ENCODE measurements at places on chromosomes 12 and 14.

GRCh38 chr12:132190012-132190755, 45.9 kb downstream of the NOC4L start:
- DNase-seq, result no peak
- H3K36me3 ChIP-seq, result no peaks in the 10 kb centered on the region
- H3K27me3 ChIP-seq, result no peaks in the 10 kb centered on the region
- no peak overlapping the region for H3K27ac ChIP-seq

DNA sequence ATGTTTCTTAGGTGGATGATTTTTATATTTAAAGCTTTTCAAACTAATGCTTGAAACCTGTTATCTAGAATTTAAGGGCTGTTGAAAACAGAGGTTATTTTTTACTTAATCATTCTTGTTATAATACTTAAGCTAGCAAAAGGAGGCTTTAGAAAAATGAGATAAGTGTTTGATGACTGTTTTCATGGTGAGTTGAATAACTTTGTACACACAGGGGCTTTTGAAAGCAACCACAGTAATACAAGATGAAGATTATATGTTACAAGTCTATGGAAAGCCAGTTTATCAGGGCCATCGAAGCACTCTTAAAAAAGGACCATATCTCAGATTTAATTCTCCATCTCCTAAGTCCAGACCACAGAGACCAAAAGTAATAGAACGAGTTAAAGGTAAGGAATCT, 33.3 kb downstream of the KIAA0586 start:
- DNase-seq, result no peak
- no peak overlapping the region for H3K4me3 ChIP-seq
- peaks cover 5% of the 10 kb centered on the region for H3K36me3 ChIP-seq
- H3K27me3 ChIP-seq, result no peaks in the 10 kb centered on the region
- no peak overlapping the region for H3K27ac ChIP-seq
- H3K4me1 ChIP-seq, result no peaks in the 10 kb centered on the region

- H3K4me1 ChIP-seq, result no peaks in the 10 kb centered on the region
- H3K27ac ChIP-seq, result no peak overlapping the region
- no peaks in the 10 kb centered on the region for H3K36me3 ChIP-seq
Observed at GRCh38 chr14:90981636-90982035, 78.8 kb downstream of the RPS6KA5 start.

GRCh38 chr14:54221432-54221803, 175.4 kb upstream of the CDKN3 start:
- DNase-seq, result no peak
- H3K4me3 ChIP-seq, result no peak overlapping the region
- no peaks in the 10 kb centered on the region for H3K27me3 ChIP-seq
- no peaks in the 10 kb centered on the region for H3K36me3 ChIP-seq
- H3K4me1 ChIP-seq, result no peaks in the 10 kb centered on the region

DNA sequence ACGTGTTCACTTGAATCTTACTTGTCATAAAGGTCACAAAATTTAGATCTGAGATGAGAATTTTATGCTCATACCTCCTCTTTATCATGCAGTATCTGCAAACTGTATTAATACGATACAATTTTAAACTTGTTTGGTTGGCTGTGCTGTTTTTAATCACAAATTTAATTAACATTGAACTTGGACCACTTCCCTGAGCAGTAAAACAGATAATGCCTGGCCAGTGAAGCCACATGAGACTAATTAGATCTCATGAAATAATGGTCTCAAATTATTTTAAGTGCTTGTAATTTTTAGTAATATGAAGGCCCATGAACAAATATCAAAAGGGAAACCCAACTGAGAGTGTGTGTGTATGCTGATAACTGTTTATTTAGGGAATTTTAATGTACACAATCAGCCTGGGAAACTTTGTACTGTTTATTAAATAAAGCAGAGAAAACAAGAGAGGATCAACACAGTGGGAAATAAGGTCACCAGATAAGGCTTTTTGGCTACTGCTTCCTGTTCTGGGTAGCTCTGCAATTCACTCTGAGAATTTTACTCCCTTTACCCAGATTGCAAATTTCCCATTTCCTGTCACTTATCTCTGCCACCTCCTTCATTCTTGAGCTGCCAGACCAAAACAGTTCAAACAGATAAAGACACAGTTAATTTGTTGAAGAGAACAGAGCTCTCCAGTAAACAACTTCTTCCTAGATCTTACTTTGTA, 61.6 kb upstream of the GNPNAT1 start:
- peaks cover 2% of the 10 kb centered on the region for H3K4me1 ChIP-seq
- peaks cover 2% of the 10 kb centered on the region for H3K36me3 ChIP-seq
- H3K27ac ChIP-seq, result no peak overlapping the region
- peak; percentile 31 for DNase-seq
- no peaks in the 10 kb centered on the region for H3K27me3 ChIP-seq

DNA sequence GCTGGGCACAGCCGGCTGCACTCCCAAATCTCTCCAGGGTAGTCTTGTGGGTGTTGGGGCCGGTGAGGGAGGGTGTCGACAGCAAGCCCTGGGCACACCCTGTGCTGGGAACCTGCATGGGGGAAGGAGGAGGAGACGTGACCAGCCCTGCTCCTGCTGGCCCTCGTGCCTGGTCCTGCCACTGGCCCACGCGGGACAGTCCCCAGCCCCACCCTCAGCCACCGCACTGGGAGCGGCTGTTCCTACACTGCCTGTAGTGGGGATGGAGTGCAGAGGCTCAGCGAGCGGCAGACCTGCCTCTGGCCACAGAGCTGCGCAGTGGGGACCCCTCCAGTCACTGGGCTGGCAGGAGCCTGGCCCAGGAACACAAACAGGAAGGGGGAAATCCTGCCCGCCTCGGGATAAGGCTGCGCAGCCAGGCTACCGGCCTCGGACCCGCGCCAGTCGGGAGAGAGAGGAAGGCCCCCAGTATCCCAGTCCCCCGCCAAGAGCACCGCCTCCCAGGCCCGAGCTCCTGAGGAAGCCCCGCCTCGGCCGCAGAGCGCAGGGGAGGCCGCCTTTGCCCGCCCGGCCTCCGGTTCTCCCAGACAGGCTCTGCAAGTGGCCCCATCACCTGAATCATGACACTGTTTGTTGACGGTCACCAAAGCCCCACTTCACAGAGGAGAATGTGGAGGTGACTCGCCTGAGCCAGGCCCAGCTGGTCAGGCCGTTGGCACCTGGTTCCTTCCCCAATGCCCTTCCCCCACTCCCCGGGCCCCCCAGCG, 10.6 kb downstream of the AHNAK2 start:
- H3K36me3 ChIP-seq, result no peaks in the 10 kb centered on the region
- no peaks in the 10 kb centered on the region for H3K27me3 ChIP-seq
- DNase-seq, result peak; percentile 40
- peak overlapping the region; percentile 20 for H3K27ac ChIP-seq

- no peak for DNase-seq
- H3K27ac ChIP-seq, result no peak overlapping the region
- H3K4me3 ChIP-seq, result no peak overlapping the region
- H3K4me1 ChIP-seq, result no peaks in the 10 kb centered on the region
- H3K36me3 ChIP-seq, result no peaks in the 10 kb centered on the region
Observed at GRCh38 chr12:131222329-131223139, 268.8 kb downstream of the ADGRD1 start.

DNA sequence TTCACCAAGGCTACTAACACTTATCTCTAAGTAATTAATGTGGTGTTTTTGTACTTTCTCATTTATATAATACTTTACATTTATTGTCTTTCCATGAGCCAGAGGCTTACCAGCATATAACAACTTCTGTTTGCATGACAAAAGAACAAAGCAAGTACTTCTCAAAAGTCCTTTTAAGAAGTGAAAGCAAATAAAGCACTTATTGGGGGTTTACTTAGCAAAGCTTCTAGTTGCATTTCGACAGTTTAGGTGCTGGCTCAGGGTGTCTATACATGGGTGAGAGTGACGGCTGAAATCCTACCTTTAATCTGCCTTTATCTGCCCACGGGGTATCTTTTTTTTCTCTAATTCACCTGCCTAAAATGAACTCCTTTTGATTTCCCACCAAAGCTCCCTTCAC, 21.0 kb upstream of the DCN start:
- no peaks in the 10 kb centered on the region for H3K27me3 ChIP-seq
- H3K4me1 ChIP-seq, result peaks cover 7% of the 10 kb centered on the region
- H3K4me3 ChIP-seq, result no peak overlapping the region
- H3K27ac ChIP-seq, result no peak overlapping the region
- no peak for DNase-seq

DNA sequence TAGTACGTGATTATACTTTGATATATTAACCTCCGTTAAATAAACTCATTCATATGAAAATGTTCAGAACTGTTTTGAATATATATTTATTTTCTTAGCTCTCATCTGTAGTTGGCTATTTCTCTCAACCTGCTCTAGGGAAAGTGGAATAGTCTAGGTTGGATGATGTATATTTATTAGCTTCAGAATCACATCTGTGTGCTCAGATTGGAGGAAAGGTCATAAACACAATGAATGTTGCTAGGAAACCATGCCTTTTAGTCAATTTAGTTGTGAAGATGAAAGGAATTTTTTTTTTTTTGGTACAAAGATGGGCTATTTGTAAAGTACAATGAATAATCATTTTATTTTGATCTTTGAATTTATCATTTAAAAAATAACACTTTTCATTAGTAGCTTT, 439.1 kb downstream of the FOXG1 start:
- no peak overlapping the region for H3K4me3 ChIP-seq
- DNase-seq, result no peak

- H3K4me1 ChIP-seq, result peaks cover 11% of the 10 kb centered on the region
- no peaks in the 10 kb centered on the region for H3K27me3 ChIP-seq
- peak; percentile 96 for DNase-seq
Observed at GRCh38 chr14:21087294-21088091, 11.0 kb downstream of the ZNF219 start.

DNA sequence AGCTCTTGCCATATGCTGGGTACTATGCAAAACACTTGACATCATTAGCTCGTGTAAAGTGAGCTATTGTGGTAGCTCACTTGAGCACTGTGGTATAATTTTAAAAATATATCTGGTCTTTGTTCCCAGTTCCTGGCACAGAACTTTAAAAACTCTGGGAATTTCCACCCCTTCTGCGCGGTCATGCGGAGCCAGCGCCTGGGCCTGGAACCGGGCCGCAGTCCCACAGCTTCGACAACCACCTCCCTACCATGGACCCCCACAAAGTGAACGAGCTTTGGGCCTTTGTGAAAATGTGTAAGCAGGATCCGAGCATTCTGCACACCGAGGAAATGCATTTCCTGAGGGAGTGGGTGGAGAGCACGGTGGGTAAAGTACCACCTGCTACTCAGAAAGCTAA, 123.1 kb downstream of the NUAK1 start:
- H3K4me1 ChIP-seq, result no peaks in the 10 kb centered on the region
- no peaks in the 10 kb centered on the region for H3K36me3 ChIP-seq
- no peak overlapping the region for H3K4me3 ChIP-seq
- no peaks in the 10 kb centered on the region for H3K27me3 ChIP-seq
- DNase-seq, result no peak

- H3K4me1 ChIP-seq, result peaks cover 3% of the 10 kb centered on the region
- no peak for DNase-seq
- no peaks in the 10 kb centered on the region for H3K36me3 ChIP-seq
- H3K27ac ChIP-seq, result no peak overlapping the region
- no peak overlapping the region for H3K4me3 ChIP-seq
- H3K27me3 ChIP-seq, result no peaks in the 10 kb centered on the region
Observed at GRCh38 chr12:24047326-24047725, 97.9 kb upstream of the SOX5 start.

- no peak overlapping the region for H3K27ac ChIP-seq
- DNase-seq, result peak; percentile 70
- no peak overlapping the region for H3K4me3 ChIP-seq
- no peaks in the 10 kb centered on the region for H3K36me3 ChIP-seq
- H3K4me1 ChIP-seq, result no peaks in the 10 kb centered on the region
Observed at GRCh38 chr12:87982208-87982607, 47.0 kb downstream of the C12orf50 start.

DNA sequence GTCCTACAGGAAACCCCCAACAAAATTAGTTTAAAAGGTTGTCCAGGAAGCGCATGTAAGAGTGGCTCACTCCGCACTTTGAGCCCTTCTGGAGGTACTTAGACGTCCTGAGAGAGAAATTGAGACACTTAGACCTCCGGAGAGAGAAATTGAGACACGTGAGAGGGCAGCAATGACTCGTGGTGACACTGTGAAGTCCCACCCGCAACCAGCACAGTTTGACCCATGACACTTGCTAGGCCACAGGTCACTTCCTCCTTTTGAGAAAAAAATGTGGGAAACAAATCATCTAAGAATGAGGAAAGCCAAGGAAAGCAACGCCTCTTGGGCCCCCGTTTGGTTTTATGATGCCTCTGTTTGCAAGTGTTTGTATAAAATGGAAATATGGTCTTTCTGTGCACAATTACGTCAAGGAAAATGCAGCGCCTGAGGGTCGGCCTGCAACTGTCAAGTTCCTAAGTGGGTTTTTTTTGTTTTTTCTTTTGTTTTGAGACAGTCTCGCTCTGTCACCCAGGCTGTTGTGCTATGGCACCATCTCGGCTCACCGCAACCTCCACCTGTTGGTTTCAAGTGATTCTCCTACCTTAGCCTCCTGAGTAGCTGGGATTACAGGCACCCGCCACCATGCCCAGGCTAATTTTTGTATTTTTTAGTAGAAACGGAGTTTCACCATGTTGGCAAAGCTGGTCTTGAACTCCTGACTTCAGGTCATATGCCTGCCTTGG, 13.6 kb upstream of the CDCA4 start:
- H3K27ac ChIP-seq, result no peak overlapping the region
- no peak overlapping the region for H3K4me3 ChIP-seq
- peaks cover 4% of the 10 kb centered on the region for H3K27me3 ChIP-seq
- no peaks in the 10 kb centered on the region for H3K4me1 ChIP-seq
- H3K36me3 ChIP-seq, result no peaks in the 10 kb centered on the region
- DNase-seq, result no peak

- H3K27ac ChIP-seq, result no peak overlapping the region
- H3K4me1 ChIP-seq, result peaks cover 20% of the 10 kb centered on the region
- H3K36me3 ChIP-seq, result no peaks in the 10 kb centered on the region
- H3K4me3 ChIP-seq, result no peak overlapping the region
Observed at GRCh38 chr12:64008596-64008995, 164.1 kb downstream of the SRGAP1 start.

- H3K27me3 ChIP-seq, result peaks cover 4% of the 10 kb centered on the region
- no peaks in the 10 kb centered on the region for H3K36me3 ChIP-seq
- no peak for DNase-seq
- H3K27ac ChIP-seq, result no peak overlapping the region
- no peaks in the 10 kb centered on the region for H3K4me1 ChIP-seq
Observed at GRCh38 chr12:9947674-9948073, 15.5 kb upstream of the CLEC2A start.

- no peak overlapping the region for H3K4me3 ChIP-seq
- no peak for DNase-seq
- no peak overlapping the region for H3K27ac ChIP-seq
- no peaks in the 10 kb centered on the region for H3K27me3 ChIP-seq
Observed at GRCh38 chr12:77788231-77789168, 42.2 kb upstream of the NAV3 start.

GRCh38 chr12:117192057-117192456, 1.8 kb upstream of the FBXO21 start:
- H3K27ac ChIP-seq, result no peak overlapping the region
- no peak overlapping the region for H3K4me3 ChIP-seq
- no peaks in the 10 kb centered on the region for H3K27me3 ChIP-seq
- H3K4me1 ChIP-seq, result no peaks in the 10 kb centered on the region
- no peak for DNase-seq
- no peaks in the 10 kb centered on the region for H3K36me3 ChIP-seq

- no peaks in the 10 kb centered on the region for H3K36me3 ChIP-seq
- H3K4me3 ChIP-seq, result no peak overlapping the region
- H3K4me1 ChIP-seq, result no peaks in the 10 kb centered on the region
- peaks cover 6% of the 10 kb centered on the region for H3K27me3 ChIP-seq
- H3K27ac ChIP-seq, result no peak overlapping the region
Observed at GRCh38 chr14:72432748-72433147, 461.2 kb downstream of the DPF3 start.

Data from fibroblast of lung (primary cell).